ENCODE measurements at places on chromosomes 1 and 21.

DNA sequence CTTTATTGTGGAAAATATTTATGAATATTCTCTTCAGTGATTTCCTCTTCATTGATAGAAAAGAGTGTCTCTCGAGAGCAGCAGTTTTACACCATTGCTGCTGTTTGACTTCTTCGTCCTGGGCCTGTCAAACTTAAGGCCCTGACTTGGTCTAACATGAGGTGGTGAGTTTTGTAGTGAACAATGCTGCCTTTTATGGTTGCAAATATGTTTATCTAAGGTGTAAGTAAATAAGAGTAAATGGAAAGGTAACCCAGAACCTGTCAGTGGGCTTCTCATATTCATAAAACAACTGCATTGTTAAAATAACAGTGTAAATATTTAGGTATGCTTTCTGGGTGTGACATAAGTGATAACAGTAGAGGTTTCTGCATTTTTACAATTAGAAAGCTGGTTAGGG lies 62.8 kb upstream of the SCCPDH start:
- no peak for DNase-seq

- no peak for DNase-seq
These were observed 153.4 kb downstream of the LIPI start for GRCh38 chr21:14057313-14057712.

GRCh38 chr1:39901464-39901713 lies 328 bp downstream of the MYCL start:
- DNase-seq = no peak

DNA sequence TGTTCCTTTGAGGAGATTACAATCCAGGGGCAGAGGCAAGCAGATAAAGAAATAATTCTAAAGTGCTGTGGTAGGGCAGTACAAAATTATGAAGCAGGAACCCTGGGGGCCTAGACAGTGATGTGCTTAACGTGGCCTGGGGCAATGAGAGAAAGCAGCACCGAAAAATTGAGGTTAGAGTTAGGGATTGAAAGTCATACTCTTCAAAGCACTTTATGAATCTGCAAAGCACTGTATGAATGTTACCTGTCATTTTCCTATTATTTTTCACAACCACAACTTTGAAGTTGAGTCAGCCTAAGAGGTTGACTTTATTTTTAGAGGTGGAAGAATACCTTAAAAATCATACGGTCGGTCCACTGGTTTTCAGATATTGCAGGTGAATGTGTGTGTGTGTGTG lies 183.4 kb upstream of the NFIA start:
- DNase-seq = no peak

DNA sequence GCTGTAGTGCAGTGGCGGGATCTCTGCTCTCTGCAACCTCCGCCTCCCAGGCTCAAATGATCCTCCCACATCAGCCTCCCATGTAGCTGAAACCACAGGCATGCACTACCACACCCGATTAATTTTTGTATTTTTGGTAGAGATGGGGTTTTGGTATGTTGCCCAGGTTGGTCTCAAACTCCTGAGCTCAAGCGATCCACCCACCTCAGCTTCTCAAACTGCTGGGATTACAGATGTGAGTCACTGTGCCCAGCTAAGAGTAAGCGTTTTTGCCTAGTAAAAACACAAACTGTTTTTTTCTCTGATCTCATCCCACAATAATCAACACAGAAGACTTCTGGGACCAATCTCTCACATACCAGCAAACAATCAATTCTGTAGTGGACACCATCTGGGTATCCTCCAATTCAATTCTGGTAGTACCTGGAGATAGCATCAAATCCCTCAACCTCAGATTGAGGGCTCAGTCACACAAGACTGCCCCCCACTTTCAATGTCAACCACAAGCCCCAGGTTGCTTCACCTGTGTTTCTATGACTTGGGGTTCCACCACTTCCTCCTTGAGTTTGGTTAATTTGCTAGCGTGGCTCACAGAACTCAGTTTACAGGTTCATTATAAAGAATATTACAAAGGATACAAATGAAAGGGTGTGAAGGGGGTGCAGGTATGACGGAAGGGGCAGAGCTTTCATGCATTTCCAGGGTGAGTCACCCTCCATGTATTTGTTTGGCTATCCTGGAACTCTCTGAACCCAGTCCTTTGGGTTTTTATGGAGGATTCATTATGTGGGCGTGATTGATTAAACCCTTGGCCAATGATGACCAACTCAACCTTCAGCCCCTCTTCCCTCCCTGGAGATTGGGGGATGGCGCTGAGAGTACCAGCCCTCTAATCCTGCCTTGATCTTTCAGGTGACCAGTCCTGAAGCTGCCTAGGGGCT lies 40.0 kb upstream of the RHOU start:
- no peak for DNase-seq

GRCh38 chr1:74513411-74514300 lies 1.2 kb upstream of the LRRC53 start:
- DNase-seq = no peak

DNA sequence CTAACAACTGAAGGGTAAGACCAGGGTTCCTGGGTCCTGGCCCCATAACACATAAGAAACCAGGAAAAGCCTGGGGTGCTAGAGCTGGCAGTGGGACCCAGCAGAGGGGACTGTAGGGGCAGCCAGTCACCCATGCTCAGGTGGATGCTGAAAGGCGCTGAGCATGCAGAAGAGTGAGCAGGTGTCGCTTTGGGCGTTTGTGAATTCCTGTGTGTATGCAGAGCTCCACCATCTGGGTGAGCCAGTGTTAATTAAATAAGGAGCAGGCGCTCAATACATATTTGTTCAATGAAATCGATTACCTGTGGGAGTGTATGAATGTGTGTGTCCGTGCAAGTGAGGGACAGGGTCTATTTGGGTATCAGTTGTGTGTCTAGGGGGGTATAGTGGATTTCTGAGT lies 499 bp downstream of the C1QA start:
- DNase-seq = no peak

- no peak for DNase-seq
These were observed 3.0 kb downstream of the GNG12 start for GRCh38 chr1:67830226-67830625.

- no peak for DNase-seq
These were observed 78.0 kb downstream of the OBSCN start for GRCh38 chr1:228285661-228286504.

DNA sequence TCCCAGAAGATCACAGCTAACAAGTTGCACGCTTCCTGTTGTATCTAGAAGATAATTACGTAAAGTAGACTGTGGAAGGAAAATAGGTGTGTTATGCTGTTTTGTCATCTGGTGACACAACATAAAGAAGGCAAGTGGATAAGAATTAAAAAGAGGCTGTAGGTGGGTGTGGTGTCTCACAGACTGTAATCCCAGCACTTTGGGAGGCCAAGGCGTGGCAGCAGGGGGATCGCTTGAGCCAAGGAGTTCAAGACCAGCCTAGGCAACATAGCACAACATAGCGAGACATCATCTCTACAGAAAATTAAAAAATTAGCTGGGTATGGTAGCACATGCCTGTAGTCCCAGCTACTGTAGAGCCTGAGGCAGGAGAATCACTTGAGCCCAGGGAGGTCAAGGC lies 17.9 kb upstream of the ZNF281 start:
- no peak for DNase-seq

GRCh38 chr1:3471356-3472087 lies 17.1 kb downstream of the ARHGEF16 start:
- peak; percentile 44 for DNase-seq

- no peak for DNase-seq
These were observed 404.4 kb downstream of the SIPA1L2 start for GRCh38 chr1:232225336-232226131.

GRCh38 chr21:45818904-45819285 lies 162.7 kb upstream of the COL6A1 start:
- DNase-seq = no peak

DNA sequence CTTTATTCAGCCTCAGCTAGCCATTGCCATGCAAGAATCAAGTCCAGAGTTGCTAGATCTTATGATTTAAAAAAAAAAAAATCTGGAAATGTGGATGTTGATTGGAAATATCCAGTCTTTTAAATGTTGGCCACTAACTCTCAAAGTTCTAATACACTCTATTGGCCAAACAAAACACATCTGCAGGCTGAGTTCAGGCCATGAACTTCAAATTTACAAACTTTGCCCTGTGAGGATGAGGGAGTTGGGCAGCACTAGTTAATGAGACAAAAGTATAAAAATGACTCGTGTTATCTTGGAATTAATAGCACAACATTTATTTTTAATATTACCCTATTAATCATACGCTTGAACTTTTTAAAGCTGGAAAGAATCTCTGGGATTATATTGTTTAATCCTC lies 432.3 kb downstream of the PLPP3 start:
- no peak for DNase-seq

GRCh38 chr1:197319631-197320030 lies 51.6 kb downstream of the CRB1 start:
- DNase-seq = no peak

- DNase-seq = no peak
These were observed 5.5 kb downstream of the LAPTM5 start for GRCh38 chr1:30751830-30752650.

DNA sequence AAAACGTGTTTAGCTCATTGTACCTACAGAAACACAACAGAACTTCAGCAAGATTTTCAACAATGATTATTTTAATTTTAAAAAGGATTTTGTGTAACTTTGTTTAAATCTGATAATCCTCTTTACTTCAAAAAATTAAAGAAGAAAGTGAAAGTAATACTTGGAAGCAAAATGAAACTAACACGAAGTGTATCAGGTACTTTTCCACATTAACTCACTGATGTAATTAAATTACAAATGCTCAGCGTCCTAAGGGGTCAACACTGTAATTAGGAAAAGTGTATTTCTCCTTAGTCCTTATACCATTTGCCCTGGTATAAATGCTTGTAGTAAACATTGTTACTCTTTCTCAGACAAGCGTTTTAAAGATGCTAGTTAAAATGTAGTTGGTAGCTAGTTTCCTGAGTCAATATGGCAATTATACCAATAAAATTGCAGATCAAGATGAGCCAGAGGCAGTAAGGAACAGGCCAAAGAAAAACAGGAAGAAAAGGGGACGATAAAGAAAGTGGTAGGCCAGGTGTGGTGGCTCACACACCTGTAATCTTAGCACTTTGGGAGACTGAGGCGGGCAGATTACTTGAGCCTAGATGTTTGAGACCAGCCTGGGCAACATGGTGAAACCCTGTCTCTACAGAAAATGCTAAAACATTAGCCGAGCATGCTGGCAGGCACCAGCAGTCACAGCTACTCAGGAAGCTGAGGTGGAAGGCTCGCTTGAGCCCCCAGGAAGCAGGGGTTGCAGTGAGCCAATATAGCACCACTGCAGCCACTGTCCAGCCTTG lies 553.0 kb downstream of the SMYD3 start:
- no peak for DNase-seq

GRCh38 chr1:3247521-3248121 lies 178.6 kb downstream of the PRDM16 start:
- DNase-seq = no peak

GRCh38 chr1:85580872-85581801 lies 576 bp downstream of the CCN1 start:
- peak; percentile 48 for DNase-seq

- no peak for DNase-seq
These were observed 19.6 kb upstream of the PIK3R3 start for GRCh38 chr1:46152016-46152415.

GRCh38 chr1:220808345-220809186 lies 21.9 kb downstream of the MTARC1 start:
- DNase-seq = no peak

DNA sequence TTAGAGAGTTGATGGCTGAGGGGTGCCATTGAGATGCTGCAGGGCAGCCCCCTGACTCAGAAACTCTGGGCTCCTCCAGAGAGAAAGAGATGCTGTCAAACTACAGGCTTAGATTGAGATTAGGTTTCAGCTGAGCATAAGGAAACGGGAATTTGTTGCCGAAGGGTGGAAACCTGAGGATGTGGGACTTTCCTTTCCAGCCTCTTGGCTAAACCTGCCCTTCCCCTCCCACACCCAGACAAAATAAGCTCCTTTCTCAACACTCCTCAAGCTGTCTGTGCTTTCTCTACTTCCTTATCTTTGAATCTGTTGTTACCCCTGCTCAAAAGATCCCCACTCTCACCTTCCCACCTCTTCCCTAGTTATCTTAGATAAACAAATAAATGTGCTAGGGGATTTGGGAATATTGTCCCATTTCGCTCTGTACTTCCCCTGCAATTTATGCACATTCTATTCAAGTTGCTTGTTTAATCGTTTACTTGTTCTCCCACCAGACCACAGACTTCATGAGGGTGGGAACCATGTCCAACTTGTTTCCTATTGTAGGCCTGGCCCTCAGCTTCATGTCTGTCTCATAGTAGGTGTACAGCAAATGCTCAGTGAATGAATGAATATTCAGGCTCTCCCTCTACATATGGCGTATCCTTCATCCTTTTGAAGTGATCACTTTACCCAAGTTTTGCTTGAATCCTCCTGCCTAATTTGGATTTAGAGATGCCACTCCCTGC lies 30.6 kb upstream of the MARK1 start:
- no peak for DNase-seq

DNA sequence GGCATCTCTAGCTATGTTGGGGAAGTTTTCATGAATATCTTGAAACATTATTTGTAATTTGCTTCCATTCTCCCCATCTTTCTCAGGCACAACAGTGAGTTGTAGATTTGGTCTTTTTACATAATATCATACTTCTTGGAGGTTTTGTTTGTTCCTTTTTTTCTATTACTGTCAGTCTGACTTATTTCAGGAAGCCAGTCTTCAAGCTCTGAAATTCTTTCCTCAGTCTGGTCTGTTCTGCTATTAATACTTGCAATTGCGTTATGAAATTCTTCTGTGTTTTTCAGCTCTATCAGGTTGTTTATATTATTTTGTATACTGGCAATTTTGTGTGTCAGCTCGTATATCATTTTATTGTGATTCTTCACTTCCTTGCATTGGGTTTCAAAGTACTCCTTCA lies 424.6 kb upstream of the PTBP2 start:
- DNase-seq = no peak

- no peak for DNase-seq
These were observed 28.4 kb upstream of the DMRTB1 start for GRCh38 chr1:53430779-53431178.

Data from substantia nigra (tissue), 51 donors.